ENCODE measurements at places on chromosomes 4 and X.

- no peak for DNase-seq
Observed at GRCh38 chr4:82525307-82525911, 36.4 kb downstream of the TMEM150C start.

DNA sequence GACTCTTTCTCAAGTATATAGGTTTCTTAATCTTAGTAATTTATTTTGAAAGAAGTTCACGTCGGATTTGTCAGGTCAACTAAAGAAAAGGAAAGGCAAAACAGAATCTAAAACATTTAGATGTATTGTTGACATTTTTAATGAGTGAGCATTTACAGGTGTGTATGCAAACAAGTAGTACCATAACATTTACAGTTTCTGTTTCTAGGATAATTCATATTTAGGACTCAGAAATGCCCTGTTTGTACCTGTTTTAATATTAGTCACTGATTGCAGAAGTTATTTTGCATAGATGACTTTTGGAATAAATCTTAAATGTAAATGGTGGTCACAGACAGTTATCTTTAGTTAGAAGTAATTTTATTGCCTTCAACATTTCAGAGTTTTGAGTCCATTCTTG is 151.3 kb upstream of the NUDT6 start:
- DNase-seq = no peak

DNA sequence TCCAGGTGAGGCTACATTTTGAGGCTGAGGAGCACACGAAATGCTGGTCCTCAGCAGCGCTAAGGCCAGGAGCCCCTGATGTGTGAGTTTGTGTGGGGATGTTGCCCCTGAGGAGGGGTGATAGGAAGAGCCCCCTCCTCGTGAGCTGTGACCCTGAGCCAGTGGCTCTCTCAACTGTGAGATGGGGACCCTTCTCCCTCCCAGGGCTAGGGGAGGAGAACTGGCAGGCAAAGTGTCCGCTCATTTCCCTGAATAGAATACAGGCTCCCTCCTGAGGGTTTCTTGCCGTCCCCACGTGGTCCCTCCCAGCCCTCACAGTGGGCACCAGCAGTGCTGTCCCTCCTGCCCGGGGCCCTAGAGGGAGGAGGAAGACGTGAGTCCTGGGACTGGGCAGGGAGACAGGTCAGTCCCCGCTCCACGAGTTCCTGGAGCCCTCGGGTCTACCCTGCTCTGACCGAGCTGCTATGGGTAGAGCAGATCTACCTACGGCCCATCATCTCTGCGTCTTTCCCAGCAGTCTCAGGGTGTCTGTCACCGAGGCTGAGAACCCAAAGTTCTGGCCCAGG is 21.0 kb upstream of the TBC1D14 start:
- no peak for DNase-seq

GRCh38 chr4:90403781-90404180 is 276.6 kb downstream of the CCSER1 start:
- no peak for DNase-seq

GRCh38 chrX:66676990-66677389 is 38.1 kb upstream of the EDA2R start:
- DNase-seq = no peak

DNA sequence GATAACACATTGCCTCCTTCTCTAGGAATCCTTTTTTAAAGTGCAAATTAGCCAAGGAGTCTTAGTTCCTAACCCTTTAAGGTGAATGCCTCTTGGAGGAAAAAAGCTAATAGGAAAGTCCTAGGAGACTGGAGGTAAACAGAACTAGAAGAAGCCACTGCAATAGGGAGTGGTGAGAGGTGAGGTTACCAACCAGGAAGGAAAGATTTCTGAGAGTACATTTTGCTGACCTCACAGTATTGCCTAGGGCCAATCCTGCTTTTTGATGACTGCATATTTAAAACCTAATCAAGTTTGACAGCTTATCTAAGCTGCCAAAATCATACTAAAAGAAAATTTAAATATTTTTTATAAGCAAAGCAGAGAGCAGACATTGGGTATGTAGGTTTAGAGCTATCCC is 7.3 kb upstream of the CUL4B start:
- no peak for DNase-seq

DNA sequence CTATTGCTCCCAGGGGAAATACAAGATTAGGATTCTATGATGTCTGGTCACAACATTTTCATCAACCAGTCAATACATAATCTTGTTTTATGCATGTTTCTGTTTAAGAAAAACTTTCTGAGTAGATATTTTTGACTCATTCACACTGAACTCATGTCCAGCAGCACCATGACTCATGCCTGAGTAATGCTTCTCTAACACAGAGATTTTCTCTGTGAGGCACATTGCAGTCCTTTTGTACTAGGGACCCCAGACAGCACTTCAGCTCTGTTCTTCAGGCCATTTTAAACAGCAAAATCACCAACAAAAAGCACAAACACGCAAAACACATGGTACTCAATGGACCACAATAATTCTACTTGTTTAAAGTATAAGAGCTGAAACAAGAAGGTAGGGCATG is 83.6 kb downstream of the MXRA5 start:
- no peak for DNase-seq

GRCh38 chr4:117425636-117426035 is 340.3 kb upstream of the TRAM1L1 start:
- no peak for DNase-seq

DNA sequence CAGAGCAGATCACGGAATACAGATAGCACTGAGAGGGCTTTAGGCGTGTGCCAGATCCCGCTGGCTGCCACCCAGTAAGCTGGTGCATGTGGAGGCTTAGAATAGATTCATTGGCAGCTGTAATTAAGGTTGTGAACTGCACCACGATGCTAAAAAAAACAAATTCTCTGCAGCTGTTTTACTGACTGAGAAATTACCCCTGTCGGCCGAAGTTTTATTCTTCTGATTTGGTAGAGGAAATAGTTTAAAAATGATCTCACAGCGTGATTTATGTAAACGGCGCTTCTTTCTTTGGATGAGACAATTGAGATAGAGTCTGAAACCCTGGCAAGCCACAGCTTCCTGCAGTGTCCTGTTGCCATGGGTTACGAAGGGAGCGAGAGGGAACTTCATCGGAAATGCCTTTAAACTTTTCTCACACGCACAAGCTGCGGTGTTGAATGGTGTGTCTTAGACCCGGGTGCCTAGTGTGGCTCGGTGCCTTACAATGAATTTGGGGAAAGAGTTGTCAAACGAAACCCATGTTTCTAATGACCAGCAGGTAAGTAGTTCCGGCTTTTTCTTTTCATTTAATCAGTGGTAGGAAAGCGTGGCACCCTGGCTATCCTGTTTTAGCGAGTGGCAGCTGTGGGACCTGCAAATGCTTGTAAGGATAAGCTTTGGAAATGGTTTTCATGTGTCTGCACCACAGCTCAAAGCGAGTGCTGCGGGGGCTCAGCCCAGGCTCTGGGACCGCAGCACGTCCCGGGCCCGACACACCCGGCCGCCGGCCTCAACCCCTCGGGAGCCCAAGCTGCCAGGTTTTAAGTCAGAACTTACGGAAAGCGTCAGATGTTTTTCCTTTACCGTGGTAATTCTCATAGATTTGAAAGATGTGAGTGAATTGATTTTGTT is 71.7 kb upstream of the HGFAC start:
- DNase-seq = no peak

- DNase-seq = no peak
Observed at GRCh38 chrX:53356186-53356585, 66.3 kb downstream of the SMC1A start.

DNA sequence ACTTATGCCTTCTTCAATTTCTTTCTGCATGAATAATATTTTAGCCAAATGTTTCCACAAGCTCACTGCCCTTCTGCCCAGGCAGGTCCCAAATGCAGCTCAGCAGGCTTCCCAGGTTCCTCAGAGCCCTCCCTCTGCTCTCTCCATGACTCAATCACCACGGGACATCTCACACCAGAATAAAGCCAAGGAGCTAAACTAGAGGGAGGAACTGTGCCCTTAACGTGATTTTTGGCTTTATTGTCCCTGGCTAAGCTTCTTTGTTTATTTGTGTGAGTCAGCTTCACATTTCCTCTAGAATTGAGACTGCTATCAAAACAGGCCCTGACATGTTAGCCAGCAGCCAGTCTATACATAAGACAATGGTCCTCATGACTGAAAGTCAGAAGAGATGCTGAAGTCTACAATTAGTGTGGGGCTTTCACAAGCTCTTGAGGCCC is 186.4 kb upstream of the GALNT7 start:
- no peak for DNase-seq

GRCh38 chr4:16083241-16084191 is at the start of gene PROM1:
Gene PROM1, minus strand, starts transcription at chr4:16084023. Its CDS starts 8,117 bp downstream, at chr4:16075906.
- DNase-seq = peak; percentile 5

GRCh38 chr4:184337907-184338306 is 120.2 kb upstream of the ENPP6 start:
- DNase-seq = no peak

- no peak for DNase-seq
Observed at GRCh38 chr4:107622006-107622405, 98.0 kb downstream of the PAPSS1 start.

DNA sequence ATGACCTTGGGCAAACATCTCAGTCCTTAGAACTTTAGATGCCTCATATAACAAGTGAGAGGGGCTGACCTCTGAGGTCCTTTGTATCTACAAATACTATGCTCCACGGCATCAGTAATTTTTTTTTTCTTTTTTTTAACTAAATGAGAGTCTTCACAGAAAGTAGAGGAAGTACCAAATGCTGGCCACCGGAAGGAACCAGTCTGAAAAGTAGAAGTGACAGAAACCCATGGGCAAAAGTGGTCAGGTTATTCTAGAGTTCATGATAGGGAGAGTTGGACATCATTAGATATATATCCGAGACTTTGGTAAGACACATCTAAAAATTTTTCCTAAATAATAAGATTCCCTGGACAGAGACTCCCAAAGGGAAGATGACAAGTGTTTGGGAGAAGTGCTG is 53.7 kb downstream of the COQ2 start:
- DNase-seq = no peak

GRCh38 chrX:10577853-10578252 is 42.5 kb downstream of the MID1 start:
- DNase-seq = no peak

GRCh38 chr4:95165926-95166524 is 382.7 kb downstream of the UNC5C start:
- DNase-seq = peak; percentile 28

- DNase-seq = no peak
Observed at GRCh38 chr4:100288811-100289529, 98.7 kb upstream of the DDIT4L start.

GRCh38 chr4:167811958-167812357 is 280.4 kb upstream of the ANXA10 start:
- DNase-seq = no peak

DNA sequence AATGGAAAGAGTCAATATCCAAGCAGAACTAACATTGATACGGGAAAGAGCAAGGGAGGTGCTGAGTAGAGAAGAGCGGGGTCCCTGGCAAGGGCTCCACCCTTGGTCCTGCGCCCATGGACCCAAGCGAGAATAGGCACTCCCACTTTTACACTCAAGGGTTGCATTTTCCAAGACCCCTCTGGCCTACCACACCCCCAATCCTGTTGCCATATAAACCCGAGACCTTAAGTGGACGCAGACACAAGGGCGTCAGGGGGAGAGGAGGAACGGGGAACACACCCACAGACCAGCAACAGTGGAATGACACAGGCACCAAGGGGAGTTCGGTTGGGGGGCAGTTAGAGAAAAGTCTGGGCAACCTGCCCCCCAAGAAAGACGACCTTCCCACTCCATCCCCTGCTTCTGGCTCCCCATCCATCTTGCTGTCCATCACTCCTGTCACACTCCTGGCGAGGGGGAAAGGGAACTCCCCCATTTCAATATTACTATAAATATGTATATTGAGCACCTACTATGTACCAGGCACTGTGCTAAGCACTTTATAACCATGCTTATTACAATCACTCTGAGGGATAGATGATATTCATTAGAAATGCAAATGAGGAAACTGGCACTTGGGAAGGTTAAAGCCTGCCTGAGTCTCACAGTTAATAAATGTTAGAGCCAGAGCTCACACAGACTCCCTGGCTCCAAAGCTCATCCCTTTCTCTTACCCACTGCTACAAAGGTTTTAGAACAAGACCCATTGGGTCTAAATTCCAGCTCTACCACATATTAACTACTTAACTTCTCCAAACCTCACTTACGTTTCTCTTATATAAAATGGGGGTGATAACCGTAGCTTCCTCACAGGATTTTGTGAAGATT is 51.7 kb downstream of the SCD5 start:
- no peak for DNase-seq

DNA sequence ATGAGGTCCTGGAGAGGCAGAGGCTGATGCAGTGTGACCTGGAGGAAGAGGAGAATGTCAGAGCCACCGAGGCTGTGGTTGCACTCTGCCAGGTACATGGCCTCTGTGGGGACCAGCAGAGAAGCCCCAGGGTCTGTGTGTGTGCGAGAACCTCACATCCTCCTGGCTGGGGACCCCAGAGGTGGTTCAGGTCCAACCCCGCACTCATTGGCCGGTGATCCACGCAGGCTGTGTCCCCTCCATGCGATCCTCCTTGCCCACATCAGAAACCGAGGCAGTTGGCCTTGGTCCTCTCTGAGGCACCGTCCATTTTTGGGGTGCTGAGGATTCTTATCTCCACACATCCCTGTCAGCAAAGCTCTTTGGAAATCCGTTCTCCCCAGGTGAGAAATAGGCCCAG is 45.3 kb downstream of the EVC start:
- no peak for DNase-seq

DNA sequence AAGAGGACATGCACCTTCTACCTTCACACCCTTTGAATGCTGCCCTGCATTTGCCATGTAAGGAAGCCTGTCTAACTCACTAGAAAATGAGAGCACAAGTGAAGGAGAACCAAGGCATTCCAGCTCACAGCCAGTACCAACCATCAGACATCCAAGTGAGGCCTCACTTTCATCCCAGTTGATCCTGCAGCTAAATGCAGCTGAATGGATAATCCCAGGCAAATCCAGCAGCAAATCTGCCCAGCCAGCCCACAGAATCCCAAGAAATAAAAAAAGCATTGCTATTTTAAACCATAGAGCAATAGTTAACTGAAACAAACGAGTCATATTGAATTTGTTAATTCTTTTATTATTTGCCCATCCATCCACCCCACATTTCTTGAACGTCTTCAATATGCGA is 112.5 kb downstream of the C4orf33 start:
- no peak for DNase-seq

- no peak for DNase-seq
Observed at GRCh38 chr4:89267392-89267791, 40.2 kb downstream of the GPRIN3 start.

DNA sequence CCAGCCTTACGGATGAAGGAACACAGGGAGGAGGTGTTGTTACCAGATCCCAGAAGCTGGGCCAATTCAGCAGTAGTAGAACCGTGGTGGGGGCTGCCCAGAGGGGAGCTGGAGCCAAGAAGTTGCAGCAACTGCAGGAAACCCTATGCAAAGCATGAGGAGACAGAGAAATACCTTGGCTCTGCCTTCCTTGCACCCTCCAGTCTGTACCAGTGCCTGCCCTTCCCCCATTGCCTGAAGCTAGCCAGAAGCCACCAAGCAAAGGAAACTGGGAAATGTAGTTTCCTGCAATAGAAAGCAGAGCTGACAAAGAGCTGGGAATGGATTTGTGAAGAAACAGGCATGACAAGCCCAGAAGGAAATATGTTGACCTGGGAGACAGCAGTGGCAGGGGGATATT is 108.7 kb upstream of the FUNDC1 start:
- no peak for DNase-seq

- no peak for DNase-seq
Observed at GRCh38 chr4:159178151-159178546, 75.3 kb downstream of the RAPGEF2 start.
